ENCODE measurements at places on chromosomes 3 and 15.

- no peak for DNase-seq
These were observed 30.2 kb downstream of the BCL2L10 start for GRCh38 chr15:52082197-52083036.

GRCh38 chr3:158571969-158572765 lies 1.2 kb downstream of the MLF1 start:
- no peak for DNase-seq

GRCh38 chr3:196883361-196883760 lies 15.6 kb downstream of the SENP5 start:
- no peak for DNase-seq

GRCh38 chr3:72739531-72740466 lies 108.4 kb downstream of the SHQ1 start:
- DNase-seq = no peak

GRCh38 chr3:110564674-110565073 lies 506.9 kb upstream of the NECTIN3 start:
- no peak for DNase-seq

DNA sequence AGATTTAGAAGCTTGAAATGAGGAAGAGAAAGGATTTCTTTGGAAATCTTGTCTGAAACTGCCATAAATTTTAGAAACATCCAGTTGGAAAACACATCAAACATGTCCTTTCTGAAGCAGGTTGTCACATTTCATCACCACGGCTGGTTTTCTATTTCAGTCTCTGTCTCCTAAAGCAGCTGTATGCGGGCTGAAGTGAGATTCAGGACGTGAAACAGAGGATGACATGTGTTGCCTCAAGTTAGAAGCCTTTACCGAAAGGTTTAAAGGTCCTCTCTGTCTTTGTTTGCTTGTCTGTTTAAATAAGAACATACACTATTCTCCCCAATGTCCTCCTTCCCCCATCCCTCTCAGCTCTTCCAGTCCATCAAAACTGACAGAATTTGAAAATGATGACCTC lies 141.9 kb downstream of the SQOR start:
- no peak for DNase-seq
